CMK (cell line): ENCODE measurements at places on chromosomes 4 and X.

DNA sequence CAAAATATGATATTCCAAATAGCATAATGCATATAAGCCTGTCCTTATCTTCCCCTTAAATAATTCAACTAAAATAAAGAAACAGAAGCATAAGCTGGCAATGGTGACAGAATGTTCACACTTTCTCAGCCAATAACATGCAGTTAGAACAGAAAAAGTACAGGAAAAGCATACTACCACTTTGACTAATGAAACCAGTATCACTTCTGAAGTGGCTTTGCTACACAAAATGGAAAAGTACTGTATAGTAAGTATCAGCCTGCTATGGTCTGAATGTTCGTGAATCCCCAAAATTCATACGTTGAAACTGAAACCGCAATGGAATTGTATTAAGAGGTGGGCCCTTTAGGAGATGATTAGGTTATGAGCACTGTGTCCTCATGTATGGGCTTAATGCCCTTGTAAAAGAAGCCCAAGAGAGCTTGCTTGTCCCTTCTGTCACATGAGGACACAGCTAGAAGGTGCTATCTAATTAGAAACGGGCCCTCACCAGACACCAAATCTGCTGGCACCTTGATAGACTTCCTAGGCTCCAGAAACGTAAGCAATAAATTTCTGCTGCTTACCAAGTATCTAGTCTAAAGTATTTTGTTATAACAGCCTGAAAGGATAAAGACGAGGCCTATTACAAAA lies 102.6 kb downstream of the PRDM5 start:
- DNase-seq: no peak

DNA sequence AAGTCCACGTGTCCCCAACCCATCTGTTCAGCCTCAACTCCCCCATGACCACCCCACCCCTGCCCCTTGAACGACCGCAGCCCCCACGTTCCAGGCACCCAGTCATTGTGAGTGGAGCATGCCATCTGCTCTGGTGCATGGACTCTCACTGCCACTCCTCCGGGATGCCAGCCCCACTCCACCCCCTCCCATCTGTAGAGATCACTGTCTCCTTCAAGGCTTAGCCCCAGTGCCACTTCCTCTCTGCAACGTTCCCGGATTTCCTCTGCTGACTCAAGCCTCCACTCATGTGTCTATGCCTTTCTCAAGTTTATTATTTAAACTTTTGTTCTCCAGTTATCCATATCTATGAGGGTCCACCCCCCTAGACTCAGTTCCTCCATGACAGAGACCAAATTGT lies 54.0 kb downstream of the MAML3 start:
- no peak for DNase-seq

DNA sequence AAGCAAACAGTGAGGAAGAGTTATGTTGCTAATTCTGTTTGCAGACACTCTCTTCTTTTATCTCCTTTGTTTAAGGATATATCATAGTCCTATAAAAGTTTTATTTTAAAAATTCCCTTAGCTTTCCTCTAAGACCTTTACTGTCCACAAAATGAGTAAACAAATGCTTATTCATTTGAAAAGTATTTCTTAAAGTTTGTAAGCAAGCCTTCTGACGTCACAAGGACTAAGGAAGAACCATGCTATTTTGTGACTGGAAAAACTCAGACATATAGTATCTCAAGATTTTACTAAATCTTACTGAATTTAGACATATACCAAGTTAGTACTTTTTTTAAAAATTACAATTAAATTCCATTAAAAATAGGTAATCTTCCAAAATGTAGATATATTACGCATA lies 5.2 kb upstream of the RBMXL3 start:
- DNase-seq: no peak

GRCh38 chr4:153166716-153167501 lies 37.3 kb upstream of the TRIM2 start:
- DNase-seq: no peak

GRCh38 chrX:43976205-43976604 lies 3.0 kb upstream of the NDP start:
- DNase-seq: no peak

DNA sequence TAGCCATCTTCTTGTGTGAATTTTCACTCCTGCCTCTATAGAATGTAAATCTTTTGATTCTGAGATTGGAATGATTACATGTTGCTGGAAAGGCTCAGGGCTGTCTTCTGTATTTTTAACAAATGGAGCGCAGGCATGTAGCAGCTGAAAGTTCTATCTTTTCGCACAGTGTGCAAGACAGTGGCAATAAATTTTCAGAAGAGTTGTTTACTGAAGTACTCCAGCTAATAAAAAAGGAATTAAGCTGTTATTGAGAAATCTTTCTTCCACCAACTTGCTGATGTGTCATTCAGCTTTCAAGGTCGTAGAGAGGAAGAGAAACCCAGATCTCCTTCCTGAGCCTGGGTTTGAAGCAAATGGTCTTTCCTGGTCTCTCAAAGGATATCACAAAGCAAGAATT lies 122.0 kb upstream of the PUDP start:
- no peak for DNase-seq

DNA sequence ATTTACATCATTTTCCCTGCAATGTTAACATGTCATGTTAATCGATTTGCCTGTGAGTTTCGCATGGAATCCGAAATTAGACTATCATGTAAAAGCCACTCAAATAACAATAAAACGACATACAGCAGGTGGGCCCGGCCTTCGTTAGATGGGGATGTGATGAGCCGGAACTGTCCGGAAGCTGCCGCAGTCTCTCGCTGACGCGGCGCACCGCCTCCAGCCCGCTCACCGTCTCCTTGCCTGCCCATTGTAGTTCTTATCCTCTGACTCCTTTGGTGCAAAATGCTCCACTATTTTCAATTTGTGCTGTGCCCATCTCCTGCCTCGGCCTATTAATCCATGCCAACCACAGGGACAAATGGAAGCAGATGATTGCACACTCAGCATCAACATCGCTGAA lies 877.5 kb upstream of the TENM3 start:
- no peak for DNase-seq

GRCh38 chrX:136880003-136880451 lies 498 bp downstream of the RBMX start:
- no peak for DNase-seq

DNA sequence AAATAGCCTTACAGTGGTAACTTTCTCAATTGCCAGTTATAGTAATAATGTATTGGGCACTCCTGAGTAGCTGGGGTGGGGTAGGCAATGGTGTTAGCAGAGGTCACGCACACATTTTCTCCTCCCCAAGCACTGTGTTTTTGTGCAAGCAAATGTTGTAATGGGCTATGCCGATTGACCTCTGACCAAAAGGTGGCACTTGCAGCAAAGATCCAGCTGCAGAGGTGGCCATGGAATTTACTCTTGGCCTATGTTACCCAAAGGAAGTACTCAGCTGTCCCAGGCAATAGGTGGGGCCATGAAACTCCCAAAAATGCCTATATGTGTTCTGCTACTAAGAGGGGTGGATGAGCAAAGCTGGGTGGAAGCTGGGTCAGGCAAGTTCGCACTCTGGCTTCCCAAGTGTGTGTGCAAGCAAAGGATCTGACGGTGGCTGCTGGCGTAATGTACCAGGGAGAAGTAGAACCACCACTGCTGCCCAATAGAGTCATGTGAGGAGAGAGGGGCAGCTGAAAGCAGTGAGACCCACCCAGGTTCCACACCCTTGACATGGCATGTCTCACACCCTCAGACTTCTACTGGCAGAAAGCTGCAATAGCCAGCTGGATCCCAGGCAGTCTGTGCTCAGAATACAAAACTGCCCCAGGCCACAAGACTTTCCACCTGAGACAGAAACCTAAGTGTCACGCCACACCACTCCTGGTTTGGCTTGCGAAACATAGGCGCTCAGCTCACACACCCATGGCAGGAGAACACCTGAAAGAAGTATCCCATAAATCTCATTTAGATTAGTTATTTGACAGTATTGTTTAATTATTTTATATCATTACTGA lies 353.3 kb upstream of the EMCN start:
- DNase-seq: no peak

- DNase-seq: no peak
Observed at GRCh38 chr4:25993395-25994185, 79.6 kb downstream of the SMIM20 start.

GRCh38 chr4:54189140-54189539 lies 40.0 kb upstream of the PDGFRA start:
- DNase-seq: no peak

DNA sequence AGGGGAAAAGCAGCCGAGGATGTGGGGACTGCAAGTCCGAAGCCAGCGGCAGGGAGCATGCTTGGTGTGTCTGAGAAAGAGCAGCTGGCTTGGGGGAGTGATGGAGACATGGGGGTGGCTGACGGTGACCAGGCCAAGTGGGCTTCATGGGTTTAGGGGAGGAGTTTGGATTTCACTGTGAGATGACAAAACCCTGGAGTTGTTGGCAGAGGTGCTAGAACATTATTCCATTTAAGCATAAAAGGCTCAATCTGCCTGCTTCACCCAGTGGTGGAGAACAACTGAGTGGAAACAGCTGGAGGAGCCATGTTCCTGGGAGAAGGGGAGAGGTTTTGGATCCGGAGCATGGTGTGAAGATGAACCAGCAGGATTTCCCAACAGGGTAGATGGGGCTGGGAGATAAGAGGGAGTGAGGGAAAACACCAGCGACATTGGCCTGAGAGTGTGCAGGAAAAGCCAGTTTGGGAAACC lies 318.0 kb upstream of the TAPT1 start:
- DNase-seq: no peak

GRCh38 chrX:40262157-40263013 lies 164.6 kb upstream of the BCOR start:
- no peak for DNase-seq

- no peak for DNase-seq
Observed at GRCh38 chrX:16638533-16638932, 11.4 kb upstream of the S100G start.

- no peak for DNase-seq
Observed at GRCh38 chrX:120380699-120381098, 18.8 kb downstream of the ATP1B4 start.

DNA sequence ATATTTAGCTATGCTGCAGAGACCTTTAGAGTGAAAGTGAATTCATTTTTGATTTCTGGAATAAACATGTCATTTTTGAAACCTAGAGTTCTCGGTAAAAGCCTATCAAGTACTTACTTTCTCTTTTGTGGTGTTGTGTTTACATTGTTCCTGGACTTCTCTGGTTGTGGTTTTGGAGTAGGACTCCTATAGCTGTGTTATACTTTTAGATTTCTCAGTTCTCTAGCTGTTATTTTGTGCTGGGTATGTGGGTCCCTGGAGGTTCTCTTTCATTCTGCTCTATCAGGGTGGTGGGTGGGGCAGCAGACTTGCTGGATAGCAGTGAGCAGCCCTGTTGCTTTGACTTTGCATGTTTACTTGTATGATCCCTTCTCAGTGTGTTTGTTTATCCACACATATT lies 25.6 kb upstream of the MSMO1 start:
- no peak for DNase-seq

DNA sequence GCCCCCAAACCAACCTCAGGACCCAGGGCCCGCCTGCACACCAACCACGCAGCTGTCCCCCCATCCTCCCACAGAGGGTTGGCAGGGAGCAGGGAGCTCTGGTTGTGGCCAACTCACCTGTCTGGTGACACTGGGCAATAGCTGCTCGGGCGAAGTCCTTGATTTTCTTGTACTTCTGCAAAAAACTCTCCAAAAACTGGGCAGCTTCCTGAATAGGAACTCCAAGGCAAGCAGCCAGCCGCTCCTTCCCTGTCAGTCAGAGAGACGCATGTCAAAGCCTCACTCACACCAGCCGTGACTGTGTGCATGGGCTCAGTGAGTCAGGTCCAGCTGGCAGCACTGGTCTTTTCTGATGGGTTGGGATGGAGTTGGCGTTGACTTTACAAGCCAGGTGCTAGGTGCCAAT lies 26.4 kb downstream of the NAT8L start:
- no peak for DNase-seq

DNA sequence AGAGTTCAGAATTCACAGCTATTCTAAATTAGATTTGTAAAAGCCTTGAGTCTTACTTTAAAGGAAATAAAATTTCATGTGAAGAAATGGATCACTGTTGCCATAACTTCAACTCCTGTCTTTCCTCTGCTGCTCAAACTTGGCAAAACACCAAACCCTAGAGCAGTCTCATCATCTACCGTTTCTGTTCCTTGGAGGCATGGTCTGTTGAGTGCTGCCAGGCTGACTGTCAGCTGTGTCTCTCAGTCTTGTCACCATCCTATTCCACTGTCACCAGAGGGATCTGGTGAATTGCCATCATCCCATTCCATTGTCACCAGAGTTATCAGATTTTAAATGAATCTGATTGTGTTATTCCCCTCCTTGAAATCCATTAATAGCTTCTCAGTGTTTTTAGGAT lies 55.6 kb downstream of the STIM2 start:
- no peak for DNase-seq

GRCh38 chr4:25817059-25817681 lies 45.6 kb downstream of the SEL1L3 start:
- DNase-seq: no peak

- DNase-seq: no peak
Observed at GRCh38 chrX:617891-618290, 12.7 kb upstream of the SHOX start.

GRCh38 chr4:139815778-139816601 lies 150.4 kb downstream of the MGST2 start:
- DNase-seq: no peak

DNA sequence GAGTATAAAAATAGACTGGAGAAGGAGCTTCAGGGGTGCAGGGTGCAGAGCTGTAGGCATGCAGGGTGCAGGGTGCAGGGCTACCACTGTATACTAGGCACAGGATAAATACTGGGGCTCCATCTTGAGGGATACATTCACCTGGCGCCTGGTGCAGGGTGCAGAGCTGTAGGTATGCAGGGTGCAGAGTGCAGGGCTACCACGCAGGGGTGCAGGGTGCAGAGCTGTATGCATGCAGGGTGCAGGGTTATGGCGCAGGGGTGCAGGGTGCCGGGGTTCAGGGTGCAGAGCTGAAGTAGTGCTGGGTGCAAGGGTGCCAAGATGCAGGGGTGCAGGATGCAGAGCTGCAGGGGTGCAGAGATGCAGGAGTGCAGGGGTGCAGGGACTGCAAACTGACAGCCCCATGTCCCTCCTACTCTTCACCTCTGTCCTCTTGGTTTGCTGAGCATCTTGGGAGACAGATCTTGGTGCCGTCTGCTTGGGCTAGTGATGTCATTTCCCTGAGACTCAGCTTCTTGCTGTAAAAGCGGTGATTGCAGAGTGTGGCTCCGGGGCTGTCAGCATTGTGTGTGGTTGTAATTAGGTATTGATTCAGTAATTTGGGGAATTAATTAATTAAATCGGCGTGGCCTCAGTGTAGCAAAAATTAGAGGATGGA lies 91.2 kb downstream of the ADRA2C start:
- DNase-seq: no peak

GRCh38 chrX:108304210-108304609 lies 134.0 kb downstream of the COL4A6 start:
- no peak for DNase-seq

- no peak for DNase-seq
Observed at GRCh38 chr4:20271950-20272349, 20.2 kb downstream of the SLIT2 start.
